ENCODE measurements at places on chromosomes 2 and 18.

DNA sequence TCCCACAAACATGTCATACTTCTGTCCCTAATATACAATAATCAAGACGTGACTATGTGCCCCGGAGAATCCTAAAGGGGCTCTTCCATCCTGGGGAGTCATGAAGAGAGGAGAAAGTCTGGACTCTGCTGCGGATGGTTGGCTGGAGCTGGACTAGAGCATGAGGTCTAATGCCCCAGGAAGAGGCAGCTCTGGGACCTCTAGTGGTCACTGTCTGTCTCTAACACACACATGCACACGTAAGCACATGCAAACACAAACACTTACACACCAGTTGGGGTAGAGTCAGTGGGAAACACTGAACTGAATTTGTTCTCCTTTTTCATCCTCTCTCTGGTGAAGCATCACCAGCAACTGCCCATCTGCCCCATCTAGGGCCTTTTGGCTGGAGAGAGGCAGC lies 271.6 kb downstream of the TDRD15 start:
- no peak overlapping the region for H3K4me3 ChIP-seq
- no peaks in the 10 kb centered on the region for H3K4me1 ChIP-seq
- no peak overlapping the region for H3K27ac ChIP-seq
- H3K27me3 ChIP-seq, result no peaks in the 10 kb centered on the region

GRCh38 chr2:120910956-120911951 lies 175.6 kb downstream of the GLI2 start:
- no peaks in the 10 kb centered on the region for H3K36me3 ChIP-seq
- H3K27me3 ChIP-seq, result no peaks in the 10 kb centered on the region
- H3K4me1 ChIP-seq, result no peaks in the 10 kb centered on the region
- no peak for DNase-seq
- H3K27ac ChIP-seq, result no peak overlapping the region

DNA sequence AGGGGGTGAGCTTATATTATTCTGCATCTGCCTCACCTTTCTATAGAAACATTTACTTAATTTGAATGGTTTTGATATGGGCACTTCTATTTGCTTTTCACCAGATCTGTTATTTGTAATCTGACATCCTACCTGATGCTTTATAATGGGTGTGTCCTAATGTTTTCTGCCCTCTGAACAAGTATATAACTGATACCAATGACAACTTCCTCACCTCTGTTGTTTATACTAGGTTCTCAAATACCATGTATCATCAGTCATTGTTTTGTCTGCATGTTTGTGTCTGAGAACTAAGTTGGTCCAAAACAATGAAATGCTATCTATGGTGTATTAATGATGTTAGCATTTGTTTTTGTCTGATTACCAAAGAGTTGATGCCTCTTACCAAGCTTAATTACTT lies 45.8 kb downstream of the ITGA6 start:
- DNase-seq, result no peak
- no peak overlapping the region for H3K27ac ChIP-seq
- no peaks in the 10 kb centered on the region for H3K27me3 ChIP-seq
- H3K4me3 ChIP-seq, result no peak overlapping the region
- H3K4me1 ChIP-seq, result no peaks in the 10 kb centered on the region

DNA sequence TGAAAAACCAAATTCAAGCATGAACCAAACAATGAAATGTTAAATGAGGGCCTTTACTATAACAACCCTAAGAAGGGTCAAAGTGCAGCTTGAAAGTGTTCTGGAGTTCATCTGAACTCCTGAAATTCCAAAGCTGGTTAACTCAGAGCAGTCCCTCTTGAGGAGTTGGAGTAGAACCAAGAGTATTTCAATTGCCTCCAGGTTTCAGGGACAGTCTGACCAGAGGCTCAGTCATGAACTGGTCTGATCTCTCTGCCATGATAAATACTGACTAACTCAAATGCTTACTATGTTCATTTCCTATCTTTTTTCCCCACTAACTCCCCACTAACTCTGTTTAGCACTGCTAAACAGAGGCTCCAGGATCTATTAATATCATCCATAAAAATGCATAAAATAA lies 2.7 kb downstream of the STARD7 start:
- peak overlapping the region; percentile 91 for H3K27ac ChIP-seq
- DNase-seq, result no peak
- H3K4me3 ChIP-seq, result peak overlapping the region; percentile 71
- H3K36me3 ChIP-seq, result peaks cover 28% of the 10 kb centered on the region
- no peaks in the 10 kb centered on the region for H3K27me3 ChIP-seq
- H3K4me1 ChIP-seq, result peaks cover 80% of the 10 kb centered on the region

GRCh38 chr18:56488739-56489138 lies 149.7 kb downstream of the TXNL1 start:
- H3K27me3 ChIP-seq, result no peaks in the 10 kb centered on the region
- H3K4me3 ChIP-seq, result no peak overlapping the region
- no peaks in the 10 kb centered on the region for H3K36me3 ChIP-seq
- no peak overlapping the region for H3K27ac ChIP-seq
- DNase-seq, result no peak

GRCh38 chr2:43276962-43277391 lies 50.6 kb upstream of the ZFP36L2 start:
- H3K4me3 ChIP-seq, result no peak overlapping the region
- H3K36me3 ChIP-seq, result peaks cover 80% of the 10 kb centered on the region
- peak overlapping the region; percentile 20 for H3K27ac ChIP-seq
- no peak for DNase-seq

- no peaks in the 10 kb centered on the region for H3K4me1 ChIP-seq
- no peaks in the 10 kb centered on the region for H3K36me3 ChIP-seq
- no peak overlapping the region for H3K27ac ChIP-seq
- no peak overlapping the region for H3K4me3 ChIP-seq
- no peak for DNase-seq
These were observed 75.2 kb downstream of the KLHL29 start for GRCh38 chr2:23460228-23460627.

- peak overlapping the region; percentile 88 for H3K27ac ChIP-seq
- H3K4me1 ChIP-seq, result peaks cover 99% of the 10 kb centered on the region
- H3K36me3 ChIP-seq, result peaks cover 2% of the 10 kb centered on the region
These were observed 44.8 kb downstream of the SETBP1 start for GRCh38 chr18:44725300-44726058.

GRCh38 chr2:163210430-163210918 lies 371.9 kb upstream of the KCNH7 start:
- no peak for DNase-seq
- no peaks in the 10 kb centered on the region for H3K27me3 ChIP-seq
- H3K4me1 ChIP-seq, result no peaks in the 10 kb centered on the region
- no peaks in the 10 kb centered on the region for H3K36me3 ChIP-seq
- no peak overlapping the region for H3K27ac ChIP-seq
- no peak overlapping the region for H3K4me3 ChIP-seq

GRCh38 chr2:70886541-70886987 lies 49.1 kb upstream of the ATP6V1B1 start:
- no peak for DNase-seq
- H3K27me3 ChIP-seq, result peaks cover 67% of the 10 kb centered on the region
- H3K4me3 ChIP-seq, result no peak overlapping the region
- peaks cover 27% of the 10 kb centered on the region for H3K4me1 ChIP-seq
- no peak overlapping the region for H3K27ac ChIP-seq

DNA sequence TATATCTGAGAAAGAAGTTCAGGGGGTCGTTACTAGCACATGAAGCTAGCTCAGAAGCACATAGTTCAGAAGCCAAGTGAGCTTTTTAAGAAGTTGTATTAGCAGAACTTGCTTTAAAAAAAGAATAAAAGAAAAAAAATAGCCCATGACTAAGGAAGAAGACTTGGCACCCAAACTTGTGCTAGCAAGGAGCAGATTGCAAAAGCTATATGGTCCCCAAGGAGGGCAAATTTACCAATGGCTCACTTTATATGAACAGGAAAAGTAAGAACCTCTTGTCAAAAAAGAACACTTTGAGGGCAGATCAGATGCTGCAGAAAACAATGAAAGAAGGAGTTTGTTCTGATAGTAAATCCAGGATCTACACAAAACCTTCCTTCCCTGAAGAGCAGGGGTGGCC lies 486.5 kb upstream of the ACVR2A start:
- H3K27ac ChIP-seq, result no peak overlapping the region
- H3K27me3 ChIP-seq, result peaks cover 4% of the 10 kb centered on the region
- no peak for DNase-seq
- H3K4me1 ChIP-seq, result no peaks in the 10 kb centered on the region

DNA sequence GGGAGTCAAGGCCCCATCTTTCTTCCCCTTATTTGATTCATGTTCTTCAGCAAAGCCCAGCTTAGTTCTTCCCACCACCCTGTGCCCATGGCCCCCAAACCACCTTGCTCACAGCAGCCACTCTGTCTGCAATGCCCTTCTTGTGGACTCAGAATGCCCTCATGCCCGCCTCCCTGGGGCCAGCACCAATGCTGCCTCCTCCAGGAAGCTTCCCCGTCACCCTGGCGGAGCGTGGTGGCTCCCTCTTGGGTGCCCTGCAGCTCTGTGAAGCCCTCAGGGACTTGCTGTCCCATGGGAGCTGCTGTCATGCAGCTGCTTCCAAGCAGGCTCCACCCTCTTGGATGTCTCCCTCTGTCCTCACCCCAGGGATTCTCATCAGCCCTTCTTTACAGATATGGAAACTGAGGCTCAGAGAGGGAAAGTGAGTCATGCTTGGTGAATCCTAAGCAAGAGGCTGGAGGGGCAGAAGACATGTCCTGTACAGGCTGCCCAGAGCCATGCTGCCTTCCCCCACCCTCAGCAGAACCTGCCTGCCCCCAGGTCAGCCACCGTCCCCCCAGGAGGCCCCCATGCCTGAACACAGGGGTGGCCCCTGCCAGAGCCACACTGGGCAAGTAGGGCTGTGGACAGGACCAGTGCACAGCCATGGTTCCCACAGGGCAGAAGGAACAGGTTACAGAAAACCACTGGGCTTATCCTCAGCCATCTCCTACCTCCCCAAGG lies 11.8 kb upstream of the DUSP2 start:
- no peaks in the 10 kb centered on the region for H3K27me3 ChIP-seq
- peak; percentile 72 for DNase-seq
- peak overlapping the region; percentile 69 for H3K4me3 ChIP-seq
- peak overlapping the region; percentile 85 for H3K27ac ChIP-seq
- no peaks in the 10 kb centered on the region for H3K36me3 ChIP-seq

DNA sequence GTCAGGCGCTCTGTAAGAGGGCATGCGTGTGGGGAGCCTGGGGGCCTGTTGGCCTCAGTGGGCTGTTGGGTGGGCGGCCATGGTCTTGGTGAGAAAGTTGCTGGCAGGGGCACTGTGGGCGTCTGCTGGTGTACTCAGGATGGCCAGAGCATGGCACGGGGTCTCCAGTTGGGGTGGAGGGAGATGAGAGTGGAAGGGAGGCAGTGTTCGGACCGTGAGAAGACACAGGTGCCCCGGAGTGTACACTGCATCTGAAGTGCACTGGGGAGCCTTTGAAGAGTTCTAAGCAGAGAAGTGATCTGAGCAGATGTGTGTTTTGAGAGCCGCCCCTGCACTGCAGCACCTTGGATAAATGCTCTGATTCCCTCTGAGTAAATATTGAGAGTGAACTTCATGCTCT lies 150.8 kb downstream of the LDLRAD4 start:
- H3K4me3 ChIP-seq, result no peak overlapping the region
- H3K36me3 ChIP-seq, result no peaks in the 10 kb centered on the region
- H3K27ac ChIP-seq, result no peak overlapping the region
- H3K4me1 ChIP-seq, result peaks cover 15% of the 10 kb centered on the region
- DNase-seq, result no peak
- peaks cover 9% of the 10 kb centered on the region for H3K27me3 ChIP-seq

- no peak overlapping the region for H3K4me3 ChIP-seq
- H3K27ac ChIP-seq, result no peak overlapping the region
- DNase-seq, result no peak
- no peaks in the 10 kb centered on the region for H3K4me1 ChIP-seq
These were observed 177.9 kb downstream of the LRRTM1 start for GRCh38 chr2:80126596-80127189.

DNA sequence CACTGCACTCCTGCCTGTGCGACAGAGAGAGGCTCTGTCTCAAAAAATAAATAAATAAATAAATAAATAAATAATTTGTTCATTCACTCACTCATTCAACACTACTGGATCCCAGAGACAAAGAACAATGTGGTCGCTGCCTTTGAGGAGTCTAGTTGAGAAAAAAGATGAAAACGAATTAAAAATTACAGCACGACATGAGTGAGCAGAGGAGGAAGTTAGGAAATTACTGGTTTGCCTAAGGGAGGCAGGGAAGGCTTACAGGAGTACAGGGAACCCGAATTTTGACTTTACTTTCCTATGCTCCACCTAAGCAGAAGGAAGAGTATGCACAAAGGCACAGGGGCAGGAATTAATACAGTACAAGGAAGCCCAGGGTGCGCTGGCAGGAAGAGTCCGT lies 4.2 kb upstream of the KCMF1 start:
- H3K27me3 ChIP-seq, result no peaks in the 10 kb centered on the region
- peaks cover 44% of the 10 kb centered on the region for H3K36me3 ChIP-seq
- H3K27ac ChIP-seq, result no peak overlapping the region

DNA sequence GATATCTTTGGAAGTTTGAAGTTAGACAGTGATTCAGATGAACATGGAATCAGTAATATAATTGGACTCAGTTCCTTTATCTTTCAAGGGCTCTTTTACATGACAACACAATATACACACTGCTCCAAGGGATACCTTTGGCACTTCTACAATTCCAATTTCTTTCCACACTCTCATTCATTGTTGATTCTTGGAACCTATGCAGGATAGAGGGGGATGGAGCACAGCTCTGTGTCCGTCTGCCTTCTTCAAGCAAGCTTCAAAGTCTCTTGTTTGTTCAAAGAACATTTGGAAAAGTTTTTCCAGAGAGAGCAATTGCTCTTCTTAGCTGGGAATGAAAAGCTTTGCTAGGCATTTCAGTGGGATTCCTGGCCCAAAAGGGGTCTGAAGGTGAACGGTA lies 276.2 kb upstream of the ZEB2 start:
- no peak for DNase-seq
- H3K4me3 ChIP-seq, result no peak overlapping the region
- H3K4me1 ChIP-seq, result no peaks in the 10 kb centered on the region
- H3K27ac ChIP-seq, result no peak overlapping the region
- H3K27me3 ChIP-seq, result no peaks in the 10 kb centered on the region
- H3K36me3 ChIP-seq, result no peaks in the 10 kb centered on the region

- peaks cover 36% of the 10 kb centered on the region for H3K4me1 ChIP-seq
- no peaks in the 10 kb centered on the region for H3K36me3 ChIP-seq
- no peak overlapping the region for H3K27ac ChIP-seq
- H3K27me3 ChIP-seq, result no peaks in the 10 kb centered on the region
- DNase-seq, result no peak
- no peak overlapping the region for H3K4me3 ChIP-seq
These were observed 87.8 kb upstream of the BCL2L11 start for GRCh38 chr2:111032721-111033429.

- no peak overlapping the region for H3K27ac ChIP-seq
- H3K27me3 ChIP-seq, result peaks cover 10% of the 10 kb centered on the region
- no peak overlapping the region for H3K4me3 ChIP-seq
- DNase-seq, result no peak
- H3K36me3 ChIP-seq, result no peaks in the 10 kb centered on the region
These were observed 10.2 kb upstream of the IL18R1 start for GRCh38 chr2:102345329-102345920.

- no peak overlapping the region for H3K27ac ChIP-seq
- no peak for DNase-seq
- H3K4me1 ChIP-seq, result no peaks in the 10 kb centered on the region
These were observed 406.6 kb upstream of the MMADHC start for GRCh38 chr2:149994057-149994728.

GRCh38 chr18:8871489-8871888 lies 166.1 kb downstream of the MTCL1 start:
- no peak for DNase-seq
- no peak overlapping the region for H3K27ac ChIP-seq
- H3K4me3 ChIP-seq, result no peak overlapping the region
- no peaks in the 10 kb centered on the region for H3K4me1 ChIP-seq
- H3K36me3 ChIP-seq, result no peaks in the 10 kb centered on the region
